Liver (tissue), 10 donors: ENCODE measurements at places on chromosomes 11 and 22. TPM values are rescaled to one million over a fixed set of nuclear protein-coding genes. Genes with fewer than 3 reads are reported as not detected.

Gene ACRV1
- total RNA-seq: not detected

- no peaks in the 10 kb centered on the region for H3K4me1 ChIP-seq
- no peaks in the 10 kb centered on the region for H3K36me3 ChIP-seq
- peaks cover 3% of the 10 kb centered on the region for H3K27me3 ChIP-seq
- peak; percentile 48 for DNase-seq
- H3K27ac ChIP-seq: no peak overlapping the region
Measured at GRCh38 chr11:60193687-60194433, 11.0 kb upstream of the MS4A6A start.

Gene RASGRP2
- total RNA-seq: 14.9 TPM

Gene ANO5
- 4.5 TPM for total RNA-seq

GRCh38 chr11:97361812-97362378 is 972.1 kb downstream of the JRKL start:
- no peaks in the 10 kb centered on the region for H3K27me3 ChIP-seq
- no peak overlapping the region for H3K27ac ChIP-seq

DNA sequence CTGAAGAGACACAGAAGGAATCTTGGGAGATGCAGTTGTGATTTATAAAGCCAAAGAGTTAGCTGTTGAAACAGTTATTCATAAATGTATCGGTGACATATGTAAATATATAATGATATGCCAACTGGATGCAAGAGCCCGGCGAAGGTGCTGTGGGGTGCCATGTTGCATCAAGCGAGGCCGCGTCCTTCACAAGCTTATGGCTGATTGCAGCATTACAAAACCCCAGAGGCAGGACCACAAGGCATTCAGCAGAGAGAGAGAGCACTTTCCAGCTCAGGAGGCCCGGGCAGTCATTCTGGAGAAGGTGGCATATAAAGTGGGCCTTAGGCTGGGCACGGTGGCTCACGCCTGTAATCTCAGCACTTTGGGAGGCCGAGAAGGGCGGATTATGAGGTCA is 65.6 kb downstream of the LARGE1 start:
- no peaks in the 10 kb centered on the region for H3K36me3 ChIP-seq
- no peak overlapping the region for H3K4me3 ChIP-seq

Gene SCGB1D2
- total RNA-seq: not detected

GRCh38 chr11:40099426-40100161 is 1359.9 kb downstream of the LRRC4C start:
- no peak overlapping the region for H3K4me3 ChIP-seq
- H3K27ac ChIP-seq: no peak overlapping the region
- H3K36me3 ChIP-seq: no peaks in the 10 kb centered on the region
- no peak for DNase-seq
- no peaks in the 10 kb centered on the region for H3K4me1 ChIP-seq

- peak overlapping the region; percentile 18 for H3K27ac ChIP-seq
- no peaks in the 10 kb centered on the region for H3K27me3 ChIP-seq
- DNase-seq: no peak
- H3K4me3 ChIP-seq: no peak overlapping the region
- H3K36me3 ChIP-seq: no peaks in the 10 kb centered on the region
Measured at GRCh38 chr11:61697078-61697502, 16.9 kb downstream of the DAGLA start.

Gene FOLH1
- 7.4 TPM for total RNA-seq

DNA sequence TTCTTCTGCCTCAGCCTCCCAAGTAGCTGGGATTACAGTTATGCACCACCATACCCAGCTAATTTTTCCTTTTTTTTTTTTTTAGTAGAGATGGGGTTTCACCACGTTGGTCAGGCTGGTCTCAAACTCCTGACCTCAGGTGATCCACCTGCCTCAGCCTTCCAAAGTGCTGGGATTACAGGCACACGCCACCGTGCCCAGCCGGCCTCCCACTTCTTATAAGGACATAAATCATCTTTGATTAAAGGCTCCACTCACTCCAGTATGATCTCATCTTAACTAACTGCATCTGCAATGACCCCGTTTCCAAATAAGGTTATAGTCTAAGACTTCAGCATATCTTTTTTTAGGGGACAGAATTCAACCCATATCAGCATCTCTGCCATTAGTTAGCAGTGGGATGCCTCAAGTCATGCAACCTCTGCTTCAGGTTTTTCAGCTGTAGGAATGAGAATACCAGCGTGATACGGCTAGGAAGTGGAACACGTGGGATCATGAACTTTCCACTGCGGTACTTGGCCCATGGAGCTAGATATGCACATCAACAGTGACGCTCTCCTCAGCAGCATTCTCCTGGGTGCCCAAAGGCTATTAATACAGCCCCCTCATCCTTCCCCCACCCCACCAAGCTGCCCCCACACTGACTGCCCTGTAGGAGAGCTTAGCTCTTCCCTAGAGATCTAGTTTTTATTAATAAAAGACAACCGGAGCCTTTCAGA is 41.4 kb downstream of the MCHR1 start:
- H3K4me1 ChIP-seq: no peaks in the 10 kb centered on the region
- H3K27ac ChIP-seq: no peak overlapping the region
- H3K27me3 ChIP-seq: no peaks in the 10 kb centered on the region
- no peak overlapping the region for H3K4me3 ChIP-seq

Gene SUSD2
- 0.75 TPM for total RNA-seq

Gene MUC6
- 0.25 TPM for total RNA-seq

Gene IRAG1
- 4.4 TPM for total RNA-seq

Gene SLC17A6
- not detected for total RNA-seq

DNA sequence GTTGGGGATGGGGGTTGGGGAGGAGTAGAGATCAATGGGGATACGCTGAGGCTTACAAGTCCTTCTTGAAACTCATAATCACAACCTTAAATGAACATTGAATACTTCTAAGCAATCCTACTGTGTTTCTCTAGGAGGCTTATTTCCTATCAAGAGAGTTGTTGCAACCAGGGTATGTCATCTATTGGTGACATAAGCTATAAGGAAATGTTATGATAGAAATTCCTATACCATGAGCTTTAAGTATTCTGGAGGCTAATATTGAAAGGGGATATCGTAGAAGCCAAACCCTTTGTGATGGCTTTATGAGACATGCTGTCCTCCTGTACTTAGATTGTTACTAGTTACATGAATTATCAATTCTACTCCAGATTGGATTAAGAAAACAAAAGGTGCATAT is 72.9 kb downstream of the DKK3 start:
- H3K4me3 ChIP-seq: no peak overlapping the region
- DNase-seq: no peak
- H3K27me3 ChIP-seq: no peaks in the 10 kb centered on the region
- H3K4me1 ChIP-seq: no peaks in the 10 kb centered on the region
- no peak overlapping the region for H3K27ac ChIP-seq

GRCh38 chr11:118648291-118648690 is 31.2 kb downstream of the TREH start:
- H3K36me3 ChIP-seq: peaks cover 3% of the 10 kb centered on the region
- no peaks in the 10 kb centered on the region for H3K4me1 ChIP-seq
- no peak overlapping the region for H3K27ac ChIP-seq
- DNase-seq: no peak
- H3K27me3 ChIP-seq: no peaks in the 10 kb centered on the region

- H3K27me3 ChIP-seq: no peaks in the 10 kb centered on the region
- no peak for DNase-seq
- no peak overlapping the region for H3K27ac ChIP-seq
- H3K36me3 ChIP-seq: no peaks in the 10 kb centered on the region
- H3K4me1 ChIP-seq: peaks cover 4% of the 10 kb centered on the region
Measured at GRCh38 chr11:116272181-116272789, 500.5 kb downstream of the BUD13 start.

Gene RFPL1
- total RNA-seq: not detected

GRCh38 chr11:13486926-13487660 is 8.7 kb downstream of the PTH start:
- no peaks in the 10 kb centered on the region for H3K36me3 ChIP-seq
- no peaks in the 10 kb centered on the region for H3K27me3 ChIP-seq
- DNase-seq: no peak
- H3K4me1 ChIP-seq: no peaks in the 10 kb centered on the region
- H3K27ac ChIP-seq: no peak overlapping the region

GRCh38 chr11:87236368-87236767 is 198.6 kb downstream of the TMEM135 start:
- H3K4me3 ChIP-seq: no peak overlapping the region
- DNase-seq: no peak
- no peaks in the 10 kb centered on the region for H3K4me1 ChIP-seq
- no peak overlapping the region for H3K27ac ChIP-seq

DNA sequence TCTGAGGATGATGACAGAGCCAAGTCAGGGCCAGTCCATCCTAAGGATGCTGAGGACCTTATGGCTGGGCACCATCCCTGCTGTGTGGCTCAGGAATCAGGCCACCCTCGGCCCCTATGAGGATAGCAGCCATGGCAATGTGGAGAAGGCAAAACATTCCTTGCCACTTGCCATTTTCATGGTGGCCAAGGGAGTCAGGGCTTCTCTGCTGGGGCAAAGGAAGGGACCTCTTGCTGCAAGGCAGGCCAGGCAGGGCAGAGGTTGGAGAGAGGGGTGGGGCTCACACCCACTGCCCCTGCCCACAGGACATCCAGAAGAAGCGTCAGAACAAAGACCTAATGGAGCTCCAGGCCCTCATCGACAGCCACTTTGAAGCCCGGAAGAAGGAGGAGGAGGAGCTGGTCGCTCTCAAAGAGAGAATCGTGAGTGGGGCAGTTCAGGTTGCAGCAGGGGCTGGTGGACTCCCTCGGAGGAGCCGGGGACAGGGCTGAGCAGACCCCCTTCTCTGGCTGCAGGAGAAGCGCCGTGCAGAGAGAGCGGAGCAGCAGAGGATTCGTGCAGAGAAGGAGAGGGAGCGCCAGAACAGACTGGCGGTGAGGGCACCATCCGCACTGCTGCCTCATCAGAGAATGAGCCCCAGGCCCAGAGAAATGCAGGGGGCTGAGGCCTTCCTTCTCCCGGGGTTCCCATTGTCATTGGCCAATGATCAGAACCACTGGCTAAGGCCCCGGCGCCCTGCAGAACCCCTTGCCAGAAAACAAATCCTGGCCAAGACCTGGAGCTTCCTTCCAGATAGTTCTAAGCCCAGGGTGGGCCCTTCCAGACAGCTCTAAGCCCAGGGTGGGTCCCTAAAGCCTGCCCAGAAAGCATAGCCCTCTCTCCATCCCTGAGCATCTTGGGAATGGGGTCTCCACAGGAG is 13.5 kb upstream of the MRPL23 start:
- no peak for DNase-seq
- no peaks in the 10 kb centered on the region for H3K27me3 ChIP-seq
- no peaks in the 10 kb centered on the region for H3K4me1 ChIP-seq
- no peak overlapping the region for H3K4me3 ChIP-seq
- no peaks in the 10 kb centered on the region for H3K36me3 ChIP-seq

Gene MFNG
- 6.9 TPM for total RNA-seq

GRCh38 chr11:73185680-73186293 is 32.3 kb upstream of the P2RY2 start:
- no peaks in the 10 kb centered on the region for H3K27me3 ChIP-seq
- no peak overlapping the region for H3K27ac ChIP-seq
- H3K36me3 ChIP-seq: no peaks in the 10 kb centered on the region
- no peak overlapping the region for H3K4me3 ChIP-seq
- DNase-seq: no peak

DNA sequence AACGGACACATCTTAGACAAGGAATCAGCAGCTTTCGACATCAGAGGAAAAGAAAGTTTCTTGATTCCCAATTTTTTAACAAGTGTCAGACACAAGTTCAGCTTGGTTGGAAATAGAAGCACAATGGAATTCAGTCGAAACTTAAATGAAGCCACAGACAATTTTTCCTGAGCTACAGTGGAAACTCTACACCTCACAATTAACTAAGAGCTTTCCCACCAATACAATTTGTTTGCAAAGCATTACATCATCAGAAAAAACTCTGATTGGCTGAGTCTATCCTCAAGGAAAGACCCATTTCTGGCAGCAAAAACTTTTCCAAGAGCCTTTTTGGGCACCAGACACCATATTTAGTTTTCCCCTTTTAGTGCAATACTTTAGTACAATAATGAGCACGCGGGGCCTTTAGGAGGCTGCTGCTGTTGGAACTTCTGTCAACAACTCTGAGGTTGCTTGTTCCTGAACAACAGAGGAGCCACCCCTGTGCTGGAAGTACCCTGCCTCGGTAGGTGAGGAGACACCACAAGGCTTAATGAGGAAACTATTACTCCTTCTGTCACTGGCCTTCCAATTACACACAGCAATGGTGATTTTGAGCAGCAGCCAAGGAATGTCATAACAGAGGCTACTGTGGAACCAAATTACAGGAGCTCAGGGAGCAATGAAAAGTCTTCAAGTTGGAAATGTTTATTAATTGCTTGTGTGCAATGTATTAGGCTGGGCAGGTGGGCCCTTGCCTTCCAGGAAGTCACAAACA is 61.9 kb upstream of the BARX2 start:
- no peak overlapping the region for H3K27ac ChIP-seq
- no peaks in the 10 kb centered on the region for H3K27me3 ChIP-seq
- no peak for DNase-seq
- no peaks in the 10 kb centered on the region for H3K36me3 ChIP-seq

Gene TSKU
- 33.7 TPM for total RNA-seq

Gene FOLR1
- total RNA-seq: 0.09 TPM

- no peaks in the 10 kb centered on the region for H3K27me3 ChIP-seq
- H3K36me3 ChIP-seq: no peaks in the 10 kb centered on the region
- H3K27ac ChIP-seq: peak overlapping the region; percentile 84
- no peak for DNase-seq
- H3K4me1 ChIP-seq: peaks cover 2% of the 10 kb centered on the region
Measured at GRCh38 chr11:19777377-19778102, 64.9 kb downstream of the NAV2 start.

Gene GRIK4
- 0.25 TPM for total RNA-seq

GRCh38 chr11:417652-418342 is 3.0 kb upstream of the SIGIRR start:
- H3K4me3 ChIP-seq: no peak overlapping the region
- peaks cover 25% of the 10 kb centered on the region for H3K4me1 ChIP-seq
- no peak for DNase-seq
- H3K27me3 ChIP-seq: no peaks in the 10 kb centered on the region
- H3K36me3 ChIP-seq: no peaks in the 10 kb centered on the region
- H3K27ac ChIP-seq: no peak overlapping the region

DNA sequence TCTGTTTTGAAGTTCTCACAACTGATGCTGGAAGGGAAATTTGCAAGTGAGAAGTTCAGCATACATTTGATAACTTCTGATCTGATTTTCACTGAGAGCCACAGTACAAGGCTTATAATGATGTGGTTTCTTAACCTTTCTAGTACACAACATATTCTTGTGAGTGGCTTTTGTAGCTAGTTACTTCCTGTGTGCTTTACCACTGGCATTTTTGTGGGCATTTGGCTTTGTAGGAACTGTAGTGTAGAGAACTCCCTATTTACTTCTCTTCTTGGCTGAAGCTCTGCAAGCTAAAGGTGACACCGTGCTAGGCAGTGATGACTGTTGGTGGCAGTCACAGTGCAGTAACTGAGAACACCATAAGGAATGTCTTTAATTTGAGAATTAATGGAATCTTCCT is 14.9 kb downstream of the USP47 start:
- H3K36me3 ChIP-seq: no peaks in the 10 kb centered on the region
- no peak overlapping the region for H3K4me3 ChIP-seq
- no peak for DNase-seq
- no peak overlapping the region for H3K27ac ChIP-seq
- H3K27me3 ChIP-seq: no peaks in the 10 kb centered on the region

- H3K27ac ChIP-seq: no peak overlapping the region
- H3K4me1 ChIP-seq: no peaks in the 10 kb centered on the region
- no peaks in the 10 kb centered on the region for H3K27me3 ChIP-seq
- DNase-seq: no peak
- peaks cover 14% of the 10 kb centered on the region for H3K36me3 ChIP-seq
Measured at GRCh38 chr11:70415642-70416395, 17.5 kb downstream of the CTTN start.

Gene USH1C
- 1.2 TPM for total RNA-seq

- no peaks in the 10 kb centered on the region for H3K27me3 ChIP-seq
- H3K36me3 ChIP-seq: peaks cover 55% of the 10 kb centered on the region
Measured at GRCh38 chr11:46666516-46666915, 33.9 kb downstream of the ARHGAP1 start.

- no peaks in the 10 kb centered on the region for H3K4me1 ChIP-seq
- no peak overlapping the region for H3K27ac ChIP-seq
- DNase-seq: no peak
- H3K36me3 ChIP-seq: no peaks in the 10 kb centered on the region
- H3K27me3 ChIP-seq: no peaks in the 10 kb centered on the region
Measured at GRCh38 chr11:43508511-43508918, 149.8 kb downstream of the TTC17 start.
